ENCODE measurements at places on chromosomes 13 and 19.

DNA sequence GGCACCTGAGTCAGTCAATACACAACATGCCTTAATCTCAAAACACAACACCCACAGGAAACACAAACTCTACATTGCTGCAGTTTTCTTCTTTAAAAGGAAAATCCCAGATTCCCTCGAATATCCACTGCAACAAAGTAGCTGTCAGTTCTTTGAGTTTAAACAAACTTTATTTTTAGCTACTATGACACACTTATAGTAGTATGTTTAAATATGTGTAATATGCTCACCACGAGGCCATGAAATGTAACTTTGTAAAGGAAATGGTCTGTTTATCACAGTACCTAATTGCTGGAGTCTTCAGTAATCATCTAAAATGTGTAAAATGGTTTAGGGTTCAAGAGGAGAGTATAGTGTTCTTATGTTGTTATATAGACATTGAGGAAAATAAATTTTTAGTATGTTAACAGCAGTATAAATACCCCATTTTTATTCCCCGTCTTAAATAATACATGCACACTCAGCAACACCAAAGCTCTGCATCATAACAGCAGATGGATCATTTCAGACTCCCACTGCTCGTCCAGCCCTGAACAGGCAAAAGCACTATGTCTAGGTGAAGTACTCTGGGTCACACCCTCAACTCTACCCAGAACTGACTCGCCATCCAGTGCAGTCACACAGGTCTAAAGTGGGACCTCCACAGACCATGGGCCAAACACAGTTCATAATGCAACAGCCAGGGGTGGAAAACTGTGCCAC lies 20.6 kb downstream of the TUBGCP3 start:
- no peak for DNase-seq

- no peak for DNase-seq
These were observed 9.7 kb downstream of the EXOC3L2 start for GRCh38 chr19:45235485-45235884.

DNA sequence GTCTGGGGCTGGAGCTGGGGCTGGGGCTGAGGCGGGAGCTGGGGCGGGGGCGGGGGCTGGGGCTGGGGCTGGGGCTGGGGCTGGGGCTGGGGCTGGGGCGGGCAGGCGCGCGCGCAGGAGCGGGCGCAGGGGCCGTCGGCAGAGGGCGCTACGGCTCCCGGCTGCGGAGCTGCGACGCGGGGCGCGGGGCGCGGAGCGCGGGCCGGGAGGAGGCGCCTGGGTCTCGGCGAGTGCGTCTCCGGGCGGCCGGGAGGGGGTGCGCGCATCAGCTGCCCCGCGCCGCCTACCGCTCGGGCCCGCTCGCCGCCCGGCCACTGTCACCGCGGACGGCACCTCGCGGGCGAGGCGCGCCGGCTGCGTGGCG lies 422 bp upstream of the MTUS2 start:
- DNase-seq = no peak

DNA sequence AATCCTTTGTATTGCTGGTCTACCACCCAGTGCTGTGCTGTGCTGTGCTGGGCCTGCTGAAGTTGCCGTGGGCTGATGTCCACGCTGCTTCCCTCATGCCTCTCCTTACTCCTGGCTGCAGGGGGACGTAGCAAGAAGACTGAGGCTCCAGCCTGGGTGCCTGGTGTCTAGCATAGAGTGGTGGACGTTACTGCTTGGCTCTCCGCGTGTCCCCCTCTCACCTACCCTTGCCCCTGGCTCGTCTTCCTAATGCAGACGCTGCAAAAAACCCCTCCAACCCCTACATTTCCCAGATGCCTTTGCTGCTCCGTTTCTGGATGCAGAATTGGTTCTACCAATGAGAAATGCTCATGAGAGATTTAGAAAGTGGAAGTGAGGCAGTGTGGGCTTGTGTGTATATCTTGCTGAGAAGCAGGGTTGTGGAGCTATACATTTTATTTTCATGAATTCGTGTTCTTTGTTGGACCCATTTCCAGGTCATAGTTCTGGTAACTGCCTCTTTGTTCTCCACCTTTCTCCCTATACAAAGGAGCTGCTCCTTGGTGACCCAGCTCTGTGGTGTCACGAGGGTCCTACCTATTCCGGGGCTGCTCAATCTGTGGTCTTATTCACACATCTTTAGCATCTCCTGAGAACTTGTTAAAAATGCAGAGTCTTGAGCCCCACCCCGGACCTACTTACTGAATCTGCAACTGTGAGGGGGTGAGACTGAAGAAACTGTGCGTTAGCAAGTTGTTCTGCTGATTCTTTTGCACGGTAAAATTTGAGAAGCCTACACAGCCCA lies 7.9 kb upstream of the DENND1C start:
- no peak for DNase-seq

DNA sequence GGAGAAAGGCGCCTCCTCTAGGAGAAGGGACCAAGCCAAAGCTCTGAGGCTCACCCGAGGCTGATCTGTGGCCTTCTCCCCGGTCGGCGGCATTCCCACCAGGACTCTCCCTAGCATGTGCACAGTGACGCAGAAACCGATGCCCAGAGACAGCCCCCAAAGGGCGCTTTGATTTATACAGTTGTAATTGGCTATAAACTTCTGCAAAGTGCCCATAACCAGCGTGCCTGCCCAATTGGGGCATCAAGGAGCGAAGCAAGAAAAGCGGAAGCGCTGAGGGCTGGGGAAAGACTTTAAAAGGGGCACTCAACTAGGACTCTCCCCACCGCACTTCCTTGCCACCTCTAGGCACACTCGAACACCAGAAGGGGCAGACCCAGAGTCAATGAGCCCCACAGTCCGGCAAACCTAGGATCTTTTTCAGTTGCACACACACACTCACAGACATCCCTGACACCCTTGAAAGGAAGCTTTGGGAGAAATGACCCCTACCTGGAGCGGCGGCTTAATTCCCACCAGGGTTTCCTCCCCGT lies 1.8 kb downstream of the CDX2 start:
- no peak for DNase-seq

DNA sequence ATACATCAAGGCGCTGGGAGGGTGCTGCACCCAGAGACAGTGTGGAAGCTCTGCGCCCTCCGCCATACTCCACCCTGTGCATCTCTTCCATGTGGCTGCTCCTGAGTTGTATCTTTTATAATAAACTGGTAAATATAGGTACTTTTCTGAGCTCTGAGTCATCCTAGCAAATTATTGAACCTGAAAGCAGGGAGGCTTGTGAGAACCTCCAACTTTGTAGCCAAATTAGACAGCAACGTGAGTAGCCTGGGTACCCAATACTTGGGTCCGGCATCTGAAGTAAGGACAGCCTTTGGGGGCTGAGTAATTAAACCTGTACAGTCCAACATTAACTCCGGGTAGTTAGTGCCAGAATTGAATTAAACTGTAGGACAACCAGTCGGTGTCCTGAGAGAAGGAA lies 57.4 kb downstream of the RUBCNL start:
- no peak for DNase-seq

GRCh38 chr13:74132776-74133656 lies 1.2 kb downstream of the KLF12 start:
- DNase-seq = peak; percentile 8

GRCh38 chr13:110254151-110254679 lies 52.7 kb downstream of the COL4A1 start:
- DNase-seq = no peak

DNA sequence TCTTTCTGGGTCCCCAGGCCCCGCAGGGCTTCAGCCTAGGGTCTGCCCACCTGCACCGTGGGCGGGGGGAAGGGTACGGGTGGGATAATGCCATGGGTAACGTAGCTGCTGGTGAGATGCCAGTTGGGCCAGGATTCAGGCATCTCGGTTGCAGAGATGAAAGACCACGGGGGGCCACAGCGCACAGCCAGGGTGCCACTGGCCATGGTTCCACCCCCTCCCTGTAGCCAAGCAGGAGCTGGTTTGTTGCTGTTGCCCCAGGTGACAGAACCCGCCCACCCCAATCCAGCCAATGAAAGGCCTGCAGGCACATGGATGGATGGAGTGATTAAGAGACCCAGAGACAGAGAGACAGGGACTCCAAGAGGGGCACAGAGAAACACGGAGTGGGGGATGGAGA lies 1.0 kb upstream of the CGB7 start:
- no peak for DNase-seq

DNA sequence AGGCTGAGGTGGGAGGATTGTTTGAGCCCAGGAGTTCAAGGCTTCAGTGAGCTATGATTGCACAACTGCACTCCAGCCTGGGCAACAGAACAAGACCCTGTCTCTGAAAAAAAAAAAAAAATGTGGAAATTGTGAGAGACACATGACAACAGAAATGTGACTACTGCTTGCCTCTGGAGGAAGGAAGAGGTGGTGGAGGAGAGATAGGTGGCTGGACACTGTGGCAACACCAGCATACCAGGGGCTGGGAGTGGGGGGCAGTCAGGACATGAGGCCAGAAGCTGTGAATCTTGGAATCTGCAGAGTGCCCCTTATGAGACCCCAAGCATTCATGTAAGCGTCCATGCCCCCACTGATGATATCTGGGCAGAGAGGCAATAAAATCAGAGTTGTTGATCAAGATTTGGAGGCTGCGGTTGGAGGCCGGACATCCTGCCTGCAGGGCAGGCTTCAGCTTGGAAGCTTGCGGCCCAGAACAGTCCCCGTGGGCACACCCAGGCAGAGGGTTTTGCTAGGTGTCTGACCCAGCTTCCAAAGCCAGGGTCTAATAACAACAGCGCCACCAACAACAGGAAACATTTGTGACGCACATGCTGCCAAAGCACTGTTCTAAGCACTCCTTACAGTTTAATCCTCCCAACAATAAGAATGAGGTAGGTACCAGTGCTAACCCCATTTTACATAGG lies 16.9 kb downstream of the FAM187B start:
- DNase-seq = peak; percentile 49

- DNase-seq = no peak
These were observed 1323.6 kb upstream of the PRR20A start for GRCh38 chr13:55816976-55817601.

DNA sequence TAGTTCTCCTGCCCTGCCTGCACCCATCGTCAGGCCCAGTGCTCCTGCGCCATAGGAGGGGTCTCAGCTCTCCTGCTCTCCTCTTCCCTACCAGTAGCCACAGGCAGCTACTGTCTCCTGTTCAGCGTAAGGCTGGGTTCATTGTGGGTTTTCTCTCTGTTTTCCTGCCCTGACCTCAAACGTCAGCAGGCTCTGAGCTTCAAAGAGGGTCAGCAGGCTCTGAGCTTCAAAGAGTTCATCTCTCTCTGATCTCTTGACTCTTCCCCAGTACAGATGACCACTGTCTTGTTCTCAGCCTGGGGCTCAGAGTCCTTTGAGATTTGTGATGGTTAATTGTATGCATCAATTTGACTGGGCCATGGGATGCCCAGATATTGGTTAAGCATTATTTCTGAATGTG lies 4.6 kb upstream of the CPB2 start:
- no peak for DNase-seq

- no peak for DNase-seq
These were observed 386.6 kb downstream of the PCDH20 start for GRCh38 chr13:61029064-61029463.

- no peak for DNase-seq
These were observed 5.9 kb downstream of the BRME1 start for GRCh38 chr19:13899912-13900584.

DNA sequence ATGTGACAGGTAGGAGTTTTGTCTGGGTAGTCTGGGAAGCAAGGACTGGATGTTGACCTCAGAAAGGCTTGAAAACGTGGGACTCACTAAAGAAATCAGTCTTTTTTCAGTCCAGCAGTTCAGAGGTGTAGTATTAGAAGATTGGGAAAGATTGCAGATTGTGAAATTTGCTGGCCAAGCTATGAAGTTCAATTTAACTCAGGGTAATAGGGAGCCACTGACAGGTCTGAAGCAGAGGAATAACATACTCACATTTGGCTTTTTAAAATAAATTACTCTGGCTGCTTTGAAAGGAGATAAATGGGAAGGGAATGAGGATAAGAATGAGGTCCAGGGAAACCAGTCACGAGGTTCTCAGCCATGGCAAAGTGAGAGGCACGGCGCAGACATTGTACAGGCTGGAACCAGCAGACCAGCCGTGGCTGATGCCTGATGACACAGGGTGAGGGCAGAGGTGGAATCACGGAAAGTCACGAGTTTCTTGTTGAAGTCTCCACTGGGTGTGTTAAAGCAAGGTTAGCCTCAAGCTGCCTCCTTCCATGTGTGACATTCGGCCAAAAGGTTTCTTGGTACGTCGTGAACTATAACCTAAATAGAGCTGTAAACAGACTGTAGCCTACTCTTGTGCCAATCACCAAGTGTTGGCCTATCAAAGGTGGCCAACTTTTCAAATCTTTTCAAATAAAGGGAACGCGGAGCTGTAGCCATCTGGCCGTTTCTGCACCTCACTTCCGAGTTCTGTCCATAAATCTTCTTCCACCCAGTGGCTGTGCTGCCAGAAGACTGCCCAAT lies 377.6 kb downstream of the IRS2 start:
- DNase-seq = no peak

DNA sequence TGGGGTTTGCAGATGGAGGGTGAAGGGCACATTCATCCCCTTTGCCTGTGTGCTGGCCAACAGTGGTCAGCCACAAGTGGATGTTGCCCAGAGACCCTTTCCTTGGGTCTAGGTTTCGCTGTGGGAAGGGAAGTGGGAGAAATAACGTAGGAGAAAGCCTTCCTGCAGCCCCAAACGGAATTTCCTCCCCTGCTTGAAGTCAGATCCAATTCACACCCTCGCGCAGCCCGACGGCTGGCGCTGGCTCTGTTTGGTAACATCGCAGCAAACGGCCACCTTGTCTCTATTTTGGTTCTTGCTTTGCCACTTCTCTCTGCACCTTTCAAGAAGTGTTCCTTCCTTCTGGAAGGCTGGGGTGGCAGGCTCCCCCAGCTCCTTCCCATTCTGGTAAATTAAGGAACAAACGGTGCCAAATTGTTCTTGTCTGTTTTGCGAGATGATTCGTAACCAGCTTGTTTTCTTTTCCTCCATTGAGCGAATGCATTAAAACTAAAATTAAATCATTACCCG lies 45.4 kb downstream of the CHST8 start:
- no peak for DNase-seq

- DNase-seq = no peak
These were observed at the start of gene HS6ST3 for GRCh38 chr13:96089749-96090239. TSS of gene HS6ST3 (plus strand) at chr13:96090107.

- no peak for DNase-seq
These were observed 34.0 kb upstream of the SPACA7 start for GRCh38 chr13:112341976-112342735.

DNA sequence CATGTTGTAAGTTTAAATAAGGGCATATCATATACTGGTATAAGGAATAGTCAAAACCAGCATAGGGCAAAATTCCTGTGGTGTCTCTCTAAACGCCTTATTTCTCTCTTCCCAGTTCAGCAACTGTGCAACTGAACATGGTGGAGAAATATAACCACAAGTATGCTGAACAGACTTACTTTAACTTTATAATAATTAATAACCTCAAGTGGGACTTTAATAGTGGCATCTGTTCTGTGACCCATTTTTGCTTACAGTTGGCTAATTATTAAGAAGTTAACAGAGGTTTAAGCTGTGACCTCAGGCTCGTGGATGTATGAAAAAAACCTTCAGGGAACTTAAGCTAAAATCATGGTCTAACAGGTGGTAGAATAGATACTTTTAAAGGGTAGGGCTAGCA lies 54.3 kb downstream of the MICU2 start:
- no peak for DNase-seq

GRCh38 chr19:40741527-40742390 lies 8.5 kb downstream of the ACTMAP start:
- no peak for DNase-seq

Data from stimulated activated CD8-positive, alpha-beta memory T cell treated with anti-CD3 and anti-CD28 coated beads, Interleukin-2, amount 100 ng/mL, for 1 hour (primary cell).